Activated CD4-positive, alpha-beta T cell treated with anti-CD3 and anti-CD28 coated beads, Interleukin-2, amount 10 ng/mL, durations not matched to agents 7 days and 5 days (primary cell): ENCODE measurements at places on chromosomes 6 and 20.

- no peak for DNase-seq
Observed at GRCh38 chr6:106173124-106173879, 87.2 kb downstream of the PRDM1 start.

DNA sequence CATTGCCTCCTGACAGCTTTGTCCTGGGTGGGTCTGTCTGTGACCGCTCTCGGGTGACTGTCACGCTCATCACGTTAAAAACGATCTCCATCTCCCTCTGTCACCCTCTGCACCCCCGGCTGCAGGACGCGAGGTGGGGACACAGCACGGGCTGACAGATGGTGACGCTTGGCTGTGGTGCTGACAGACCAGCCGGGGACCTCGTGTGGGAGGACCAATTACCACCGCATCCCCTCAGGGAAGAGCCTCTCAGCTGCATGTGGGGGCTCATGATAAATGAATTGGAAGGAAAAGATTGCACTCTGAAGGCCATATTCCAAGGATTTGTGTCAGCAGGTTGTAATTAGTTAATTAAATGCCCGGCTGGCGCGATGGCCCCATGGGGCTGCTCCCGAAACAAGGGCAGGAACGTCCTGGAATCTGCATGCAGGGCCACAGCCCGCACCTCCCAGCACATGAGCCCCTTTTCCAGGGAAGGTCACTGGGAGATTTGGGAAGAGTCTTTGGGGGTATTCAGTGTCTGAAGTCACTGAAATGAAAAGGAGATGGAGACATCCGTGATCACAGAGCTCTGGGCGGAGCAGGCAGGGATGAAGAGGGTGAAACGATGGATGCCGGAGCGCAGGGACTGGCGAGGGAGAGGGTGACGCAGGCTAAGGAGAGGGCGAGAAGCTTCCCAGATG is 87.1 kb downstream of the ERMARD start:
- no peak for DNase-seq

GRCh38 chr6:15461127-15461944 is 201.5 kb downstream of the DTNBP1 start:
- DNase-seq: no peak

DNA sequence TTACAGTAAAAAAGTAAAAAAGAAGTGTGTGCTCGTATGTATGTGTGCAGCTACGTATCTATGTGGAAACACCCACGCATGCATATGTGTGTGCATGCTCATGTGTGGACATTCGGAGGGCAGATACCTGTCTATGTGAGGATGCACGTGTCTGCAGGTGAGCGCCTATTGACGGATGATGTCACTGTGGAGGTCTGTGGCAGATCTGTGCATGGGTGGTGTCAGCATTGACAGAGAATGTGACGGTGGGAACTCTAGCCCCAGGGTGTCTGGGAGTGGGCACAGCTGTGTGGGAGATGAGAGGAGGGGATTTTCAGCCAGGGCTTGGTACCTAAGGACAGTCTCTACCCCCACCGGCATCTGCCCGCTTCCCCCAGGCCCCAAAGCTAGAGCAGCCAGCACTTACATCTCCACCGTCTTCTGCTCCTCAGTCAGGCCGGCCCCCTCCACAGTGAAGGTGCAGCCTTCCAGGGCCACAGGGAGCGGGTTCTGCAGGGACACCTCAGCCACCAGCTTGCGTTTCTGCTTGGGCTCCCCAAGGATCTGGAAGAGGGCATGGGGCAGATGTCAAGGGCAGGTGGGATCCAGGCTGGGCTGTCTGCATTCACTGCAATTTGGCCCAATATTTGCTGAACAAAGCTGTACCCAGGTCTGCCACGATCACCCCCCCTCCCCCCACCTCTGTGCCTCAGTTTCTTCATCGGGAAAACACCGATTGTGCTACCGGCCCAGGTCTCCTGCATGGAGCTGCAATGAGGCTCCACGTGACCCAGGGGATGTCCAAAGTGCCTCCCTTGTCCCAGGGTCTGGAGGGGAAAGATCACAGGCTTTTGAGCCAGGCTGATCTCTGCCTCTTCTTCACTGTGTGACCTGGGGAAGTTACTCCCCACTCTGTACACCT is 34.1 kb downstream of the TGM2 start:
- DNase-seq: no peak

GRCh38 chr6:21281366-21281765 is 312.2 kb upstream of the SOX4 start:
- no peak for DNase-seq
